ENCODE measurements at places on chromosomes 5 and 9.
A peak's percentile ranks its signal among the peaks of the same experiment; 100 is the strongest.

- no peak for DNase-seq
Observed at GRCh38 chr9:102507044-102507687, 488.0 kb upstream of the CYLC2 start.

DNA sequence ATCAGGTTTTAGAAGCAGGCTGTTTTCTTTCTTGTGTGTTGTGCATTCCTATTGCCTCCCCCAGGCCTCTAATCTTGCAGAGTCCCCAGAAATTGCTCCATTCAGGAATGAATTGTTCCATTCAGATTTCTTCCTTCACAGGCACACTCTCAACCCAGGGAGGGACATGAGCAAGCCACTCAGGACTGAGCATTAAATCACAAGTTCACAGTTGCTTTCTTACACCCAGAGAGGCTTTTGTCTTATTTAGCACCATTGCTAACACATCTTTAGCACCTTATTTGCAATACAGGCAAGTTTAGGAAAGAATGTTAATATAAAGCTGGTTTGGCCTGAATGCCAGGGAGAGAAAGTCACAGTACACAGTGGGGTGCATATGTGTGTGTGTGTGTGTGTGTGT lies 221.4 kb downstream of the RAB3C start:
- no peak for DNase-seq

GRCh38 chr9:93119703-93119952 lies 14.4 kb downstream of the NINJ1 start:
- no peak for DNase-seq

DNA sequence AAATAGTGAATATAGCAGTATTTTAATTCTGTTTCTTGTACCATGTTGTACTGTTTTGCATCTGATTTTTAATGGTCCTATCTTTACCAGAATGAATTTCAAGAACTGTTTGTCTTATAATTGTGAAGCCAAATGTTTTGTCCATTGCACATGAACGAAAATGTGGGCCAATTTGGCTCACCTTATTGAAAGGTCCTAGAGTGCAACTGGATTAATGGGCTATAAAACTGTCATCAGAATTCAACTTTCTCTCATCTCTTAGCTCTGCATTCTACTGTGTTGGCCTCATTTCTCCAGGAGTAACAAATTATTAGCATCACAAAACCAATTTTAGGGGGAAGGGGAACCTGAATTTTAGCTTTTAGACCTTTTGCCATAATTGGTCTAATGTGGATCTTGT lies 179.4 kb upstream of the NUDT12 start:
- no peak for DNase-seq

DNA sequence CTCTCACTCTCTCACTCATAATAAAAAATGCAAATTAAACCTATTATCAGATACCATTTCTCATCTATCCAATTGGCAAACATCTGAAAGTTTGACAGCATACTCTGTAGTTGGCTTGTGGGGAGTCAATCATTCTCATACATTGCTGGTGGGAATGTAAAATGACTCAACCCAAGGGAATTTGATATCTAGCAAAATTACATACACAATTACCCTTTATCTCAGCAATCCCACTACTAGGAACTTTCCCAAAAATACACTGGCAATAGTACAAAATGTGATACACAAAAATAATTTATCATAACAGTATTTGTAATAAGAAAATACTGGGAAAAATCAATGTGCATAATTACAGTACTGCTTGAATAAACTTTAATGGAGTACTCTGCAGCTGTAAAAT lies 731.3 kb downstream of the DTWD2 start:
- no peak for DNase-seq

DNA sequence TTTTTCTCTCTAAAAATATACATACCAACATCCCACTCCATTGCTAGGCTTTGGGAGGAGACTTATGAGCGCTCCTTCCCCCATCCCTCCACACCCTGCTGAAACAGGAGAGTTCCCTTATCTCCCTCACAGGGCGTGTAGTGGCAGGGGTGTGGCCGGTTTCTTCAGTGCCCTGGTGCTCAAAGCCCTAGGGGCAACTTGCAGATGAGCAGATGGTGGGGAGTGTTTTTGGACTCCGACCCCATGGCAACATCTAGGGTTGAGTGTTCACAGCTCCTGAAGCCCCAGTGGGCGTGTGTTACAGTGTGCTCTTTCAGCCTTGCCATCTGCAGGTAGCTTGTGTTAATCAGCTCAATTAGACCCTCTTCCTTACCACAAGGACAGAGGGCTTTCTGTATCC lies 409.5 kb downstream of the MAT2B start:
- no peak for DNase-seq

DNA sequence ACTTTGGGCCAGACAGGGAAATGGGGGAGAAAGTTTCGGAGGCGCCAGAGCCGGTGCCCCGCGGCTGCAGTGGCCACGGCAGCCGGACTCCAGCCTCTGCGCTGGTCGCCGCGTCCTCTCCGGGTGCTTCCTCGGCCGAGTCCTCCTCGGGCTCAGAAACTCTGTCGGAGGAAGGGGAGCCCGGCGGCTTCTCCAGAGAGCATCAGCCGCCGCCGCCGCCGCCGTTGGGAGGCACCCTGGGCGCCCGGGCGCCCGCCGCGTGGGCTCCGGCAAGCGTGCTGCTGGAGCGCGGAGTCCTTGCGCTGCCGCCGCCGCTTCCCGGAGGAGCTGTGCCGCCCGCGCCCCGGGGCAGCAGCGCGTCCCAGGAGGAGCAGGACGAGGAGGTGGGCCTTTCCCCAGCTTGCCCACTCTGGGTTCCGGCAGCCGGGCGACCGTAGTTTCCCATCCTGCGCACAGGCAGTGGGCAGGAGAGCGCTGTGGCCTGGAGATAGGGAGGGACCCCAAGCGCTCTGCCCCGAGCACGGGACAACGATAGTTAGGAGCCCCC lies 516 bp downstream of the MAST4 start:
- no peak for DNase-seq

DNA sequence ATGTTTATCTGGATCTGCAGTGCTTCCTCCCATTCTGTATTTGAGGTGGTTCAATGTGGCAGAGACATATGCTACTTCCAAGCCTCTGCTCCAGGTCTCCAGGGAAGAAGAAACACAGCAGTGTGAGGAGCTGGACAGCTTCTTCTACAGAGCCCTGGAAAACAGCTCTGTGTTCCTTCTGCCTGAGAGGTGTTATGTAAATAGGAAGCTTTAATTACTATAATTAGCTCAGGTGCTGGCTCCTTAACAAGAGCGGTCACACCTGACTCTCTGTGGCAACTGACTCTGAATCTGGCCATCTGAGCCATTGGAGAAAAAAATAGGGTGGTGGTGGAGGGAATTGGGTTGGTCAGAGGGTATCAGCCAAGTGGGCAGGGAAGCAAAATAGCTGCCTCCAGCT lies 332.4 kb upstream of the BRINP1 start:
- no peak for DNase-seq

GRCh38 chr9:83520292-83520691 lies 17.9 kb downstream of the FRMD3 start:
- DNase-seq: no peak

DNA sequence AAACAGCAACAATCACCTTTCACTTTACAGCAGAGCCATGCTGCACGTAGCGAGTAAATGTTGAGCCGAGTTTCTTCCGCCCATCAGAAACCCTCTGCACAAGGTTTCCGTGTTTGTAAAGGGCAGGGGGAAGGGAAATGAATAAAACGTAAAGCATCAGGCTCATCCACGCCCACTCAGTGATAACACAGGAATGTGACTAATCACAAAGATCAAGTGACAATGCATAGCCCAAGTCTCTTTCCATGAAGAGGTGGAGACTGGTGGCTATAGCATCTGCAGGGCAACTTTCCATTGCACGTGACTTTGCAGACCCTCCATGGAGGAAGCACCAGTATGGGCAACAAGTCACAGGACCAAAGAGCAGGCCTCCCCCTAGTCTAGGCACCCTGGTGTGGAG lies 56.6 kb downstream of the CAMSAP1 start:
- no peak for DNase-seq

- no peak for DNase-seq
Observed at GRCh38 chr5:142807372-142807911, 37.3 kb downstream of the ARHGAP26 start.

DNA sequence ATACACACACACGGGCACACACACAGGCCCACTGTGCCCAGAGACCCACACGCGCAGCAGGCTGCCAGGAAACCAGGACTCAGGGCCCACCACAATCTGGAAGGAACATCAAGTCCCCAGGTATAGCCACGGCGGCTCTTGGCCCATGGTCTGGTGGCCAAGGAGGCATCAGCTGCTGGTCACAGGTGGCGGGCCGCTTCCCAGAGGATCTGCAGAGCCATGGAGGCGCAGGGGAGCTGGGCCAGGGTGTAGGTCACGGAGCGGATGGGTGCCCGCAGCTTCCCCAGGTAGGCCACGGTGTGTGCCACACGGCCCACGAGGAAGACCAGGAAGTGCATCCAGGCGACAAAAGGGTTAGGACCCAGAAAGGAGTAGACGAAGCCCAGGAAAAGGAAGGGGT lies 13.4 kb downstream of the PTGES start:
- no peak for DNase-seq

DNA sequence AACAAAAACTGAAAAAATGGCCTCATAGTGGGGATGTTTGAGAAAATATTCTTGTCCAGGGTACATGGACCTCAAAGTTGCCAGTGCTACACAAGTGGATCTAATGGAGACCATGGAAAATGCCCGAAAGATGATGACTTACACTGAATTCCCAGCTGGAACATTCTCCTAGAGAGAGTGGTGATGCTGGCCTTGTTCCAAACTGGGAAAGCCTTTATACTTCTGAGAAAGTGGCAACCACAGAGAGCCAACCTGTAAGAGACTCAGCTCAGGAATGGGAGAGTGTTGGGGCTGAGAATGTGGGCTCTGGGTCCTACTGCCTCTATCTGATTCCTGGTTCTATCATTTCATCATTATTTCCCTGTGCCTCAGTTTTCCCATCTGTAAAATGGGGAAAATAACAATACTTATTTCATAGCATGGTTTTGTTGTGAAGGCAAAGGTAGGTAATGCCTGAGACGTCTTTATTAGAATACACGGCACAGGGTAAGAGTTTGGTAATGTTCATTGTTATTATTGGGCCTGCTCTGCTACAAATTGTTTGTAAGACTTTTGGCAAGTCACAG lies 229.0 kb upstream of the PANK3 start:
- DNase-seq: no peak

GRCh38 chr5:17187011-17187785 lies 30.2 kb upstream of the BASP1 start:
- DNase-seq: no peak

DNA sequence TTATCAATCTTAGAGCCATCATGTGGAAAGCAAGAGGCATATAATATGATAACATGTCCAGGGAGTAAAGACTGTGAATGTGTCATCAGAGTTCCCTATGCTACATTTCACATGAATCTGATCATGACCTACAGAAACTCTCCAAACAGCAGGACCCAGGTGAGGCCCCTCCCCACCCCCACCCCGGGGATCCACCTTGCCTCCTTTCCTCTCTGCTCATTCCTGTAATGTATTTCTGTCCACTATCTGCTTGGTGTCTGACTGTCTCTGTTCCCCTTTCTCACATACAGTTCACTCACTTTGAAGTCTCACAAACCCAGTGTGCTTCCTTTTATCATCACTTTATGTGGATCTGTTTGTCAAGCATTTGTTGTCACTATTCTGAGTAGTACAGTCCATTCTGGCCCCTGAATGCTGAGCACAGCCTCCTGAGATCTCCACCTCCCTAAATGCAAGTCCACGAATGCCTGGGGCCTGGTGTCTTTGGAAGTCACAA lies 76.4 kb upstream of the SMARCA2 start:
- DNase-seq: no peak

DNA sequence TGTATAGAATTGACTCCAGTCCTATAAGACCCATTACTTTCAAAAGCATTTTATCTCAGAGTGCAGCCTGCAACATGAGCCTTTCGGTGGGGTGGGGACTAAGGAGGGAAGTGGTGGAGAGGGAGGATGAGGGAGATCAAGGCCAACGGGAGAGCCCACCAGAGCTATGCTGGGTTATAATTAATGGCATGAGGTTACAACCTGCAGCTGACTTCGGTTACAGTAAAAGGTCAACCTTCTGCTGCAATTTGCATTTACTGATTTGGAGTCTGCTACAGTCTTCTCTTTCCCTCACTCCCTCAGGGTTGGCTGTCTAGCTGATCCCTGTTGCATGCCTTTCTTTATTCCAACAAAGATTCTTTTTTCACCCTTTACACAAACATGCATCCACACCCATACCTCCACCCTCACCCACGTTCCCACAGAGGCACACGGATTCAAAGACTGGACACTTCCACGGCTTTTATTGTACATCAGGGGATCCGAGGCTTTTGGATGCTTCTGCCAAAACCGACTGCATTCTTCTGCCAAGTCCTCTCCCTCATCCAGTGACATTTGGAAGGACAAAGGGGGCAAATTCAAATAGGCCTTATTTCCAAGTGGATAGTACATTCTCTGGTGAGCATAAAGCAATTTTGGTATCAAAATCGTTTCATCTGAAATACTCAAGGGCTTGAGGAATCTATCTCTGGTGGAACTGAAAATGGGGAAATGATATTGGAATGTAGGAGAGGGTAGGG lies 381.2 kb downstream of the NFIB start:
- no peak for DNase-seq

- peak; percentile 68 for DNase-seq
Observed at GRCh38 chr5:43041669-43042175, 1.6 kb upstream of the ANXA2R start.

- DNase-seq: no peak
Observed at GRCh38 chr5:175123542-175123941, 320.4 kb downstream of the DRD1 start.

DNA sequence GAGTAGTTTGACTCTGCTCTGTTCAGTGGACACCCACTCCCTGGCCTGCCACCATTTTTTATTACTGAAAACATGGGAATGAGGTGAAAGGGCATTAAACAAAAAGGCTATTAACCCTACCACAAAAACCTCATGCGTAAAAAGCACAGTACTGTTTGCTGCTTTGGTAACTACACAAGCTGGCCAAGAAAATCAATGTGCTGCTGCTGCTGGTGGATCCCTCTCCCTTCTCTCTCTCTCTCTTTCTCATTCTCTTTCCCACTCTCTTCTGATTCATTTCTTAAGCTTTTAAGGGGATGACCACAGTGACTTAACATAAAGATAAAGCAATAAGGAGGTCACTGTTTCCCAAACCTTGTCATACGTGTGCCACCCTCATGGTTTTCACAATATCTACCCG lies 183.2 kb upstream of the TBC1D2 start:
- no peak for DNase-seq

- DNase-seq: no peak
Observed at GRCh38 chr5:33035851-33036527, 324.9 kb downstream of the NPR3 start.

DNA sequence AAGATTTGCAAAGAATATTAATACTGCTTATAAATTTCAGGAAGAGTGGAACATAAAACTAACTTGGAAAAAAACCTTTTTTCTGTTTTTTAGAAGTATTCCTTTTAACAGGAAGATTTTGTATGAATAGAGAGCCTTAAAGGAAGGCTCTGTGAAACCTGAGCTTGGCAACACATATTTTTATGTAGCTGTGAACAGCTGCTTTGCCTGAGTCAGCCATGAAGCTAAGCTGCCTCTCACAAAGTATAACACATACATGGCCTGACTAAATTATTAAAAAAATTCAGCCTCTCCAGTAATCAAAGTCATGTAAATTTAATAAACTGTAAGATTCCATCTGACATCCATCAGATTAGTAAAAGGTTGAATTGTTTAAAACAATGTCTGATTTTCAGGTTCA lies 547.5 kb downstream of the ELAVL2 start:
- no peak for DNase-seq

Data from T-helper 9 cell (primary cell).